ENCODE measurements at places on chromosomes 4 and X.

DNA sequence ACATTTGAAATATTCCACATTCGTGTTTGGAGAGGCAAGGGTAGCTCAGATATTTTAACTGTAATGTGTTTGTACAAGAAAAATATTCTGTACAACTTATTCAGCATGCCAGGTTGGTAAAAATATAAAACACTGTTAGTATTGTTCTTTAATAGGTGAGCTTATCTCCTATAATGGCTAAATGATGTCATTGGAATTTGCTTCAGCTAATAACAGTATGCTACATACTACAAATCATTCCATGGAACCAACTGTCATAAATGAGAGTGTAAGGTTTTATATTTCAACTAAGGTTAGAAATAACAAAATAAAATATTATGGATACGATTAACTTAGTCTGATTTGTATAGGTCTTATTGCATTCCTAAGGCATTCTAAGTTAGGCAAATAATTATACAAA is 206.6 kb downstream of the ADGRL3 start:
- DNase-seq = no peak

DNA sequence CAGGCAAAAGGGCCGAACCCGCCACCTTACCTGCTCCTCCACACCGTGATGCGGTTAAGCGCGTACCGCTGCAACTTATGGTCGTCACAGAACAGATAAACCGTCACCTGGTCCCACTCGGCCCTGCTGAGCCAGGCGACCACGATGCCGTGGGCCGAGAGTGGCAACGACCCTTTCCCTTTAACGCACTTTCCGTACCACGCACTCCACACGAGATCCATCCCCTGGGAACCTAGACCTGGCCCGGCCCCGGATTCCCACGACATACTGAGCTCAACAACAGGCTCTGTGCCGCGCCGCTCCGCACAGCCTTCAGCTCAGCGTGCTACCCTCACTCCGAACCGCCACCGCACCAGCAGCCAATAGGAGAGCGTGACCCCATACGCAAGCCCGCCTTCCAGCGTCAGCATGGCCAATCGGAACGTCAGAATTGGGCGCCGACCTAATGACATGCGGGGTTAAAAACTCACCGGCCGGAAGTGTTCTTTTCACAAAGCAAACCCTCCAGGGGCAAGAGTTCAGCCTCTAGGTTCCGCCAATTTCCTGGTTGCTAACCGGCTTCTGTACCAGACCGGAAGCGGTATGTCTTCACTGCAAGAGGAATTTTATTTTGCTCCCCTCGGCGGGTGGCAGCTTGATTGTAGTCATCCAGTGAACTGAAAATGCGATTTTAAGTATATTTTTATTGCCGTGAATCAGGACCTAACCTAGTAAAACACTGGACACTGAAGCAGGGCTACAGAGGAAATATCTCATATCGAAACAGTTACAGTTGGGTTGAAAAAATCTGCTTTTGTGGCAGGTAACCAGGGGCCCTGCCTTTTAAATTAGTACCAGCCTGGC is at the start of gene LAS1L:
Gene LAS1L (minus strand): TSS at position 338 of the 843 bp plus-strand sequence. CDS start 72 bp downstream, at position 266.
- peak; percentile 90 for DNase-seq

GRCh38 chrX:115350711-115351381 is 61.3 kb downstream of the LUZP4 start:
- DNase-seq = no peak

GRCh38 chr4:125808570-125808969 is 493.8 kb downstream of the FAT4 start:
- DNase-seq = no peak

GRCh38 chr4:54093324-54094240 is 6.4 kb upstream of the GSX2 start:
- DNase-seq = no peak

- DNase-seq = no peak
Measured at GRCh38 chr4:94395562-94395961, 52.9 kb upstream of the HPGDS start.

- no peak for DNase-seq
Measured at GRCh38 chr4:90001023-90001422, 106.4 kb downstream of the MMRN1 start.

DNA sequence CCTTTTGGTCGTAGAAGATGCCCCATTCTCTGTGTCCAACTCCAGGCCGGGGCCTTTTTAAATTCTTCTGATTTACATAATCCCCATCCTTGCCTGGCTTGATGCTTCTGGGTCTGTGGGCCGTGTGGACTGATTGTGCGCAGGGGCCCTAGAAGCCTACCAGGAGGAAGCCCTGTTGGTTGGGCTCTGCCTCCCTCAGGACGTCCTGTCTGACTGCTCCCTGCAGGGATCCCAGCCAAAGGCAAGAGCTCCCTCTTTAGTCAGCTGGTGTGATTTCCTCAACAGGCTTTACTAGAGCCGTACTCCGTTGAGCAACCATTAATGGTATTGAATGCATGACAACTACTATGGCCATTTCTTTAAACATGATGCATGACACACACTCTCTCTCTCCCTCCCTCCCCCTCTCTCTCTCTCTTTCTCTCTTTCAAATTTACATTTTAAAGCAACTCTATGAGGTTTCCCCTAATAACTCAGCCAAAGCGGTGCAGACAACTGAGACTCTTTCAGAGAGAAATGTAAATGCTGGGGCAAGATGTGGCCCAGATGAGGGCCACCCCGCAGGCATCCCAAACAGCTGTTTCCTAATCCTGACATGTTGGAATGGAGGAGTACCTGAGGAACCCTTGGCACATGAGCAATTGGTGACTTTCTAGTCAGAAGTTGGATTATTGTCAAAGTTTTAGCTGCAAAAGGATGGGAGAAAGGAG is 117.3 kb downstream of the DRD5 start:
- DNase-seq = no peak

GRCh38 chrX:130555341-130555740 is 153.6 kb downstream of the RBMX2 start:
- DNase-seq = no peak

- no peak for DNase-seq
Measured at GRCh38 chr4:144650311-144651005, 4.5 kb downstream of the HHIP start.

DNA sequence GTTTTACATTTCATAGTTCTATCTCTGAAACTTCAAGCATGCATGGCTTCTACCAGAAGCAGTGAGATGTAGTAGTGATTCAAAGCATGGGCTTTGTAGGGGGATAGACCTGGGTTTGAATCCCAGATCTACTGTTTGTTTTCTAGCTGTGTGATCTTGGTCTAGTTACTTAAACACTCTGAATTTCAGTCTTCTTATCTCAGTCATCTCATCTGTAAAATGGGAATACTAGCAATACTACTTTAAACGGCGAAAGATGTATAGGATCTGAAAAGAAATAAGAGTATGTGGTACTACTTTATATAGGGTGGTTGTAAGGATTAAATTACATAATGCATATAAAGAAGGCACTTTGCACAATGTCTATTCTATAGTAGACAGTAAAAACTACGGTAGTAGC is 20.0 kb upstream of the RNF128 start:
- DNase-seq = no peak

- DNase-seq = no peak
Measured at GRCh38 chrX:155048977-155049619, 21.8 kb downstream of the CMC4 start.

Data from Caki2 (cell line).